ENCODE measurements at places on chromosomes 16 and 17.

GRCh38 chr17:8687737-8688466 lies 56.7 kb downstream of the CCDC42 start:
- DNase-seq = no peak

DNA sequence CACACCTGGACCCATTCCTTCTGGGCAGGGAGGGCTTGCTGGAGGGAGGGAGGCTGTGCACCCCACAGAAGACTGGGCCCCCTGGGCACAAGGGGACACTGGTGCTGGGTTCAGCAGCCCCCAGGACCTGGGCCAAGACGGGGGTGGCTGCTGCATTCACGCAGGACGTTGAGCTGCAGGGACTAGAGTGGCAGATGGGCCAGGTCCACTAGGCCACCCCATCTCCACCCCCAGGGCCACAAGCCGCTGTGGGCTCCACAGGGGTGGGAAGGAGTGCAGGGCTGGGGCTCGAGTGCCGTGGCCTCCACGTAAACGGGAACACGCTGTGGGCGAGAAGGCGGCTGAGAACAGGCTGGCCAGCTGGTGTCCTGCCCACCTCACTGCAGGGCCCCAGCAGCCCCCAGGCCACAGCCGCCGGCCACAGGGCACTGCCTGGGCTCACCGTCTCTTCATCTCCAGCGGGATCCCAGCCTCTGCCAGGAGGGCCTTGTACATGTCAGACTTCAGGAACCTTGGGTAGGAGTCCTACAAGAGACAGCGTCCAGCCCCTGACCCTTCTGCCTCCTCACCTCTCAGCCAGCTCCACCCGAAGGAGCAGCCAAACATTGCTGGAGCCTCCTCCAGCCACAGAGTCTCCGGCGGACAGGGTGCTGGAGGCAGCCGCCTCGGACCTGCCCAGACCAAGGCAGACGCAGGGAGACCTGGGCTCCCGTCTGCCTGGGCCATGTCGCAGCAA lies 6.5 kb downstream of the RGS11 start:
- DNase-seq = no peak

DNA sequence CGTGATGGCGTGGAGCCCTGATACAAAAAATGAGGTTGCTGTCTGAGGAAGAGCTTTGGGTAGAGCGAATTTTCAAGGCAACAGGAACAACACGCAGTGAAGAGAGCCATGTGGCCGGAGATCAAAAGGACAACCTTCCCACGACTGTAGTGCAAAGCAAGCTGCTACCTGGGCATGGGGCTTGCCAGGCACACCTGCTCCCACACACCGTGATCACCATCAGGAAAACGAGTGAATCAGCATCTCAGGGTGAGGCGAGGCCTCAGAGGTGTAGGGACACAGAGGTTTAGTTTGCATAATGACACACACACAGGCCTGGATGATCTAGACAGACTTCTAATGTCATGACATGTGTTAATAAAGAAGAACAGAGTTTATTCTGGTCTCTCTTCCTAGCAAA lies 65.7 kb downstream of the PARN start:
- no peak for DNase-seq

DNA sequence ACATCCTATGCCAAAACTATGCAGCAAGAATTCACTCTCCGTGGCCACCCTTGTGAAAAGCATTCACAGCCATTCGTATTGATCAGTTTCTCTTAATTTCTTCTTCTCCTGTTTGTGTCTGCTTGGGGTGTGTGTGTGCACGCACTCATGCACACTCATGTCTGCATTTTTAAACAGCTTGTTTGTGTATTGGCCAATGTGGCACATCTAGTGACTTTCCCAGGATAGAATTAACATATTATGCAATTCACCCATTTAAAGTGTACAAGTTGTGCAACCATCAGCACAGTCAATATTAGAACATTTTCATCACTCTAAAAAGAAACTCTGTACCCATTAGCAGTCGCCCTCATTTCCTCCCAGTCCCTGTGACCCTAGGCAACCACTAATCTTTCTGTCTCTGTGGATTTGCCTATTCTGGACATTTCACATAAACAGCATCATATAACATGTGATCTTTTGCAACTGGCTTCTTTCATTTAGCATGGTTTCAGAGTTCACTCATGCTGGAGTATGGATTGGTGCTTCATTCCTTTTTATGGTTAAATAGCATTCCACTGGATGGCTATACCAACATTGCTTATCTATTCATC lies 20.1 kb downstream of the IRX3 start:
- DNase-seq = no peak

DNA sequence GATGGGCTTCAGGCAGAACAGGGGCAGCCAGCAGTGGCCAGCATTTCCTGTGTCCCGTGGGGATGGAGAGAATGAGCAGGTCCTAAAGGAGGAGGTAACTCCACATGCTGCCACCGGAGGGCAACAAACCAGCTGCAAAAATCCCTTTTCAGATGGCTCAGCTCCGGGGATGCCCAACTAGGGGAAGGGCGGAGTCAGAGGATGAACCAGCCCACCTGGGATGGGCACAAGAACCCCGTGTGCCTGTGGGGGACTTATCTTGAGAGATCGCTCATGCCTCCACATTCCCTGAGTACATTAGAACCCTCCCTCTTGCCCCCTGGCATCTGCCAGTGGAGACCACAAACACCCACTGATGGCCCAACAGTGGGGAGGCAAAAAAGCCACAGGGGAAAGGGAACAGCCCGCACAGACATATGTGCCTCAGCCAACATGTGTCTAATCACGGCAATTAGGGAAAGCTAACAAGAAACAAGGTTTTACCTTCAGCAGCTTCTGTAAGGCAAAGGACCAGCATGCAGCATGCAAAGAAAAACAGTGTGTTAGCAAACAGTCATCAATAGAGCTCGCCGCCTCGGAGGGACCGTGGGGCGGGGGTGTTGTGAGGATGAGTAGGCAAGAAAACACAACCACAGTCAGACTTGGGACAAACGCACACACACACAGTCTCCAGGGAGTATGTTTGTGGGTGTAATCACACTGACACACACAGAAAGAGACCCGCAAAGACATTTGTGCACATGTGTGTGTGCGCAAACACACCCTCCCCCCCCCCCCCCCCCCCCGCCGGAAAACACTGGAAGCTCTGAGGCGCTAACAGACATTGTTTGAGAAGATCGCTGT lies 64.0 kb downstream of the MYO18A start:
- DNase-seq = no peak

- DNase-seq = no peak
Measured at GRCh38 chr16:24993722-24994686, 21.2 kb downstream of the ARHGAP17 start.

DNA sequence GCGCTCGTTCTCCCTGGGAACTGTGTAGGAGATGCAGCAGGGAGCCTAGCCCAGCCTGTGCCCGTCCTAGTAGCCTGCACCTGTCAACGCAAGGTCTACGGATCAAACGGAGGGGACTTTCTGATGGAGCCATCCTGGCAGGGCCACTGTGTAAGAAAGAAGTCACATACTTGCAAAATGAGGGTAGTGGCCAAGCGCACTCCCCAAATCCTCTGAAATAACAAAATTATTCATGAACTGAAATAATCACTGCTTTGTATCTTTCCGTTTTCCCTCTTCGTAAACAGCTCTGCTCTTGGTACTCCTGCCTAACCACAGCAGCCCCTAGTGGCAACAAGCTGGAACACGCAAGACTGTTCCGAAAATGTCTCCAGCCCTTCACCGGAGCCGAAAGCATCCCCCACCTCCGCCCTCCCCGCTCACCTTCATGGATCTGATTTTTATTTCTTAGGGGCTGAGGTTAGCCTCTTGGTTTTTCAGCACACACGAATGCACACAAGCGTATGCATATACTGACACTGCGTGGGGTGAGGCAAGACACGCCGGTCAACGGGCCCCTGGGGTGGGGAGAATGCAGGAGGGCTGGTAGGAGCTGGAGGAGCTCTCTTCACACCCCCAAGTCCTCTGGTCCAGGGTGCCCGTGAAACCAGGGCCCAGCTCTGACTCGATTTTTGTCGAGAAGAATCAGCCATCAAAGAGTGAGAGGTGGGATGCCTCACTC lies 100.8 kb downstream of the ABCC12 start:
- no peak for DNase-seq

- no peak for DNase-seq
Measured at GRCh38 chr16:86663685-86664521, 85.6 kb downstream of the FOXL1 start.

- no peak for DNase-seq
Measured at GRCh38 chr17:4186357-4186881, 43.4 kb downstream of the CYB5D2 start.

- no peak for DNase-seq
Measured at GRCh38 chr17:6213859-6214258, 143.7 kb downstream of the WSCD1 start.

- no peak for DNase-seq
Measured at GRCh38 chr17:63337579-63337978, 108.5 kb downstream of the CYB561 start.

- no peak for DNase-seq
Measured at GRCh38 chr17:49896222-49896621, 48.4 kb upstream of the TAC4 start.

- DNase-seq = no peak
Measured at GRCh38 chr17:59914274-59914854, 21.4 kb downstream of the RPS6KB1 start.

DNA sequence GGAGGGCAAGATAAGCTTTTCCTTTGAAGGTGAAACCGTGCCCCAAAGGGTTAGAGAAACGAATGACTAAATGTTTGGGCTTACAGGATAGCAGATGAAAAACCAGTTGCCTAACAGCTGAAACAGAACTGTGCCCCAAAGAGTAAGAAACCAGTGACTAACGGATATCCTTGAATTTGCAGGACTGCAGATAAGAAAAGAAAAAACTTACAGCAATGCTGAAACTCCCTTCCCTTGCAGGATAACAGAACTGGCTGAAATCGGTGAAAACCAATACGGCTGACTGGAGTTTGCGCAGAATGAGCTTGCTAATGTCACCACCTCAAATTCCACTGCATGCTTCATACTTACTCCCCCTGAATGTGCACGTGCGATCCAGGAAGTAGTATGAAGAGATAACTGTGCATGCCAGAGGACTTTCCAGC lies 175.2 kb upstream of the NLRP1 start:
- DNase-seq = no peak

DNA sequence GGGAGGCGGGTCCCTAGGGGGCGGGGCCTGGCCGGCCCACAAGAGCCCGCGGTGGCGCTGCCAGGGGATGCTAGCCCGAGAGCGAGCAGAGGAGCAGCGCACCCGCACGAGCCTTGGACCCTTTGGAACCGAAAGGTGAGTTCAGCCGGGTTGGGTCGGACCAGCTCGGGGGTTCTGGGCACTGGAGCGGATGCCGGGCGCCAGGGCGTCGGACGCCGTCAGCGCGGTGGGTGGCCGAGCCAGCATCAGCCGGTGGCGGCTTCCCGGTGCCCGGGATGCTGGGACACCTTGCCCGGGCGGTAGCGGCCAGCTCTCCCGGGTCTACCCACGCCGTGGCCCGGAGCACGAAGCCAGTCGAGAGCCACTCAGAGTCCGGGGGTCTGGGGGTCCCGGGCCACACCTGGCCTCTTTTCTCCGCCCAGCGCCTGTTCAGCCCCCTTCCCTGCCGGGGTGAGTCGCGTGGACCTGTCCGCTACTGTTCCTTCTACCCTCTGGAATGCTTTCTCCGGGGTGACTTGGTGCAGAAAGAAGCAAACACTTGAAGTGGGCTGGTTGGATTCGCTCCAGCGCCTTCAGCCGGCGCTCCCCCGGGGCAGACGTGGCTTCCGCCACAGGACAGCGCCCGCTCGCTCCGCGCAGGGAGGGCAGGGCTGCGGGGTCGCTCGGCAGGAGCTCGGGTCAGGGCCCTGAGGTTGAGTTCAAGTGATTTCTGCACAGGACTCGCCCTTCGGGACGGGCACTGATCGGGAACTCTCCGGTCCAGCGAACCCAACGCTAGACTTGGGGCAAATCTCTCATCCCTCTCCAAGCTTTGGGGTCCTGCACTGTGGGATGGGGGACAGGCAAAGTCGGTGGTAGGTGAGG lies at the start of gene SCNN1G:
Gene SCNN1G (plus strand): TSS at position 67 of the 864 bp plus-strand sequence. CDS start 3,527 bp downstream, outside the sequence.
- no peak for DNase-seq

DNA sequence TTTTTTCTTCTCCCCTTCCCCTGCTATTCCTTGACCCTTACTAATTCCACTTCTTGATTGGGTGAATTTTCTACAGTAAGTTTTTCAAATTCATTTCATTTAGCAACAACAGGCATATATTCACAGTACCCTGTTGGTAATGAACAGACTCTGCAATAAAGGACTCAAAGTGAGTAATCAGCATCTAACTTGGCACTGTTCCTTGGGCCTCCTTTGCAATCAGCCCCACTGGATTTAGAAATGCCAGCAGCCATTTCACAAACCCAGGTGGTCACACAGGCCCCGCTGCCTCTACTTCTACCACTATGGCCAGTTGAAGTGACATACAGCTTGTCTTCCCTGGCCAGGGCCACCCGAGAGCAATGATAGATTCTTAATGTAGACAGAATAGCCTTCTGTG lies 113.8 kb downstream of the CYB561 start:
- no peak for DNase-seq

GRCh38 chr17:36742267-36743000 lies 141.1 kb downstream of the MRM1 start:
- no peak for DNase-seq

DNA sequence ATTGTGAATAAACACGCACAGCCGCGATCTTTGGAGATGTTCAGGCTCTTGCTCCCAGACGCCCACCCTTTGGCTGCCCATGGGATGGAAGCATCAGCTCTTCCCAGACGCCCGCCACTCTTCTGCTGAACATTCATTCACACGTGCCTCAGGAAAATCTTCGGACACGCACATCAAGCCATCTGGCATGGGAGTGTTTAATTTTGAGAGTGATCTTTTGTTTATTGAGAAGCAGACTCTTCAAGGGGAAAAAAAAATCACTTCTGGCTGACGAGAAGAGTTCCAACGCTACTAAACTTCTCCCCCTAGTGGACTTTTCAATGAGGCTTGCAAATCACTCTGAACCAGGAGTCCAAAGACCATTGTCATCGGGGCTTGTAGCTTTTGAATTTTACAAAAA lies 62.0 kb upstream of the NUDT7 start:
- no peak for DNase-seq

GRCh38 chr16:19488213-19488640 lies 33.7 kb downstream of the GDE1 start:
- DNase-seq = no peak

DNA sequence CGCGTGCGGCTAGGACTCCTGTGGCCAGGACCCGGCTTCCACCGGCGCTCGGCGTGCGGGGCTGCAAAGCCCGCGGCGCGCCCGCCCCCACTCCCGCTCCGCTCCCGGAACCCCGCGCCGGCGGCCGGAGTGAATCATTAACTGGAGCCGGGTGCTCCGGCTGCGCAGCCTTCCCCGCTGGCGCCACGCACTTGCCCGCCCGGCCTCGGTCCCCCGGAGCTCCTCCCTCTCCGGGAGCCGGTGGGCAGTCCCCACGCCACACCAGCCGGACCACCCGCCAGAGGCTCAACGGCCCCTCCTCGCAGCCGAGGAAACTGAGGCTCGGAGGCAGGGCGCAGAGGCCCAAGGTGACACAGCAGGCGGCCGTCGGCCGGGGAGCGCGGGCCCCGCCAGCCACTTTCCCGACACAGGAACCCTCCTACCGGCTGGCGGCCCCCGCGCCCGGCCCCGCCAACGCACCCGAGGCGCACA lies 580 bp downstream of the BCAR1 start:
- no peak for DNase-seq

GRCh38 chr17:11006530-11006929 lies 168.6 kb upstream of the PIRT start:
- no peak for DNase-seq
